Activated CD4-positive, alpha-beta T cell treated with anti-CD3 and anti-CD28 coated beads for 24 hours (primary cell): ENCODE measurements at places on chromosomes 2 and 18.

DNA sequence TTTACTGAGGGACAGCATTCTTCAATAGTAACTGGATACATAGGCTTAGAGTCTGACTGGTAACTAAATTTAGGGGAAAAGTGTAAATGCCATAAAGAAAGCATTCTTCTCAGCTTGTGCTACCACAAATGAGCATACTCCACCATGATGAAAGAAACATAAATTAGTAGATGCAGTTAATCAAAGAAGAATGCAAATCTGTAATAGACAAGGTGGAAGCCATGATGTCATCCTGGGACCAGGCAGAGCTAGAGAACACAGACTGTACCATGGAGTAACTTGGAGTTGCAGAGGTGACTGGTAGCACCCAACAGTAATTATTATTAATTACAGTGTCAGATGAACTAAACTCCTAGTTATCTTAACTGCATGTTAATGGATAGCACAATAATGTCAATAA is 51.7 kb downstream of the RBKS start:
- DNase-seq, result no peak

DNA sequence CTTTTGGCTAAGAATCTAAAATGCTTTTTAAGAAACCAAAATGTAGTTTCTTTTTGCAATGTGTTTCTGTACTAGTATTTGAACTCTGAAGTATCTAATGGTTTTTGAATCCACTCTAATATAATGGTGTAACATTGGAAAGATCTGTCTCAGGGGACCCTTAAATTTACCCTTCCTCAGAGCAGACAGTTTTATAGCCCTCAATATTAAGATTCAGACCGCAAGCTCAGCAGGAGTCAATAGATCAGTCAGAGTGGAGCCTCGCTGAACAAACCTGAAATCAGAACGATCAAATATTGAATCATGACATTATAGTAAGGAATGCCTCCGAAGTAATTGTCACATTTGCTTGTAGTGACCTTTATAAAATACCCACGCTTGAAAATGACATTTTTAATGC is 18.3 kb downstream of the SGPP2 start:
- no peak for DNase-seq

DNA sequence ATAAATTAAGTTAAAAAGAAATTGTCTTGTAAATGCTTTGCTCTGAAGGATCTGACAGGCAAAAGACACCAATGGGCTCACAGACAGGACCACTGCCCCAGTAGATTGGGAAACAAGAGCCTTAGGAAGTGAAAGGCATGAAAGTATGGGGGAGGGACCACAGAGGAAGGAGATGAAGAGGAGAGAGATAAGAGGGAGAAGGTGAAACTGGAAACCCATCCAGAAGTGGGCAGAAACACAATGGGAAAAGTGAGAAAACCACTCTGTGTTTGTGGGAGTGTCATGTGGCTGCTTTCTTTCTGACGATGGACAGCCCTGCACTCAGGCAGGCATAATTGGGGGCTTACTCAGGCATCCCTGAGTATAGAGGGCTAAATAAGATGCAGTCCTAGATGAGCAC is 101.5 kb upstream of the STON1 start:
- DNase-seq, result no peak

DNA sequence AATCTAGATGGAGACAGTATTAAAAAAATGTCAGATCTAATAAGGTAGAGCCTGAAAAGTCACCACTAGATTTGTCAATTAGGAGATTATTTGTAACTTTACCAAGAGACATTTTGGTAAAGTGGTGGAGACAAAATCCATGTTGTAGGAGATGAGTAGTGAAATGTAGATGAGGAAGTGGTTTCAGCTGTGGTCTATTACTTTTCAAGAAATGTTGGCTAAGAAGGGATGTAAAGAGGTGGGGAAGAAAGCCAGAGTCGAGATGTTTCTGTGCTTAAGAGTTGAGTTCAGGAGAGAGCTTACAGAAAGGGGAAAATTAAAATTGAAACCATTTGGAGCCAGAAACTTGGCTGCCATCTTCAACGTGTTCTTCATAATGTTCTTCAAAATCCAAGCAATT is 22.2 kb downstream of the ACVR2A start:
- DNase-seq, result no peak

- no peak for DNase-seq
Measured at GRCh38 chr2:223835701-223836532, 1.5 kb downstream of the AP1S3 start.

DNA sequence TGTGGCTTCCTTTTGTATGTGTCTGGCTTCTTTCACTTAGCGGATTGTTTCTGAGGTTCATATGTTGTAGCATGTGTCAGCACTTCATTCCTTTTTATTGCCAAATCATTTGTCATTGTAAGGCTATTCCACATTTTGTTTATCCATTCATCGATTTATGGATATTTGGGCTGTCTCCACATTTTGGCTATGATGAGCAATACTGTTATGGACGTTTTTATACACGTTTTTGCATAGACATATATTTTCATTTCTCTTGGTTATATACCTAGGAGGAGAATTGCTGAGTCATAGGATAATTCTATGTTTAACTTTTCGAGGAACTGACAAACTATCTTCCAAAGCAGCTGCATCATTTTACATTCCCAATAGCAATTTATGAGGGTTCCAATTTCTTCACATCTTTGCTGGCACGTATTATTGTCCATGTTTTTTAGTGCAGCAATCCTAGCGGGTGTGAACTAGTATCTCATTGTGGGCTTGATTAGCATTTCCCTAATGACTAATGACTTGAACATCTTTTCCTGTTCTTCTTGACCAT is 48.1 kb upstream of the TBC1D8 start:
- DNase-seq, result no peak

DNA sequence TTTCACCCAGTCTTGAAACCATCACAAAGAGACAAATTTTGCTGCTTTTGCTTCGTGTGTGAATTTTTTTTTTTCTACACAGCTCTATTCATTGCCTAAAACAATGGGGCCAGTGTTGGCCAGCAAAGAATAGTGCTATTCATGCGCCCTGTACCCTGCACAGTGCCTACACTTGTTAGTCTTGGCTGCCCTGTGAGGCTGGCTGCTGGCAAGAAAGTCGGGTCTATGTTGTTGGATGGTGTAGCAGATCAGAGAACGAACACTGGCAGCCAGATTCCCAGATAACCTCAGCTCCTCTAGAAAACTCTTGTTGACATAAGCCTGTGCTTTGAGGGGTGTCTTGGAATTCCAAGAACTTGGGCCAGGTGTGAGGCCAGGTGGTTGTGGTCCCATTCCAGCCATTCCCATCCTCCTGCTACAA is 455.7 kb upstream of the TCF4 start:
- no peak for DNase-seq

DNA sequence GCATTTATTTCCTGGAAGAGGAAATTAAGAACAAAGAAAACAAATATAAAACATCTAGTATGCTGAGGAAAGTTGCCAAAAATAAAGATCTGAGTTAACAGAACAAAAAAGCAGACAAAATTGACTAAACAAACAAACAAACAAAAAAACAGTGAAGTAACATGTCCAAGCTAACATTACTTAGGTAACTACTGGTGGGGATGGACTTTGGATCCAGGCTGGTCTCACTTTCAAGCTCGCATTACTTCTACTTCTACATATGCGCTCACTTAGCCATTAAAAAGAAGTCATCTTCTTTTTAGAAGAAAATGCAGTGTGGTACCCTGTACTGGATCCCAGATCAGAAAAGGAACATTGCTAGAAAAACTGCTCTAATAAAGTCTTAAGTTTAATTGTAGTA is 358.9 kb downstream of the NCKAP5 start:
- DNase-seq, result no peak

- no peak for DNase-seq
Measured at GRCh38 chr18:5419601-5420000, 124.1 kb upstream of the ZBTB14 start.

- no peak for DNase-seq
Measured at GRCh38 chr2:211944572-211944971, 594.0 kb downstream of the ERBB4 start.

DNA sequence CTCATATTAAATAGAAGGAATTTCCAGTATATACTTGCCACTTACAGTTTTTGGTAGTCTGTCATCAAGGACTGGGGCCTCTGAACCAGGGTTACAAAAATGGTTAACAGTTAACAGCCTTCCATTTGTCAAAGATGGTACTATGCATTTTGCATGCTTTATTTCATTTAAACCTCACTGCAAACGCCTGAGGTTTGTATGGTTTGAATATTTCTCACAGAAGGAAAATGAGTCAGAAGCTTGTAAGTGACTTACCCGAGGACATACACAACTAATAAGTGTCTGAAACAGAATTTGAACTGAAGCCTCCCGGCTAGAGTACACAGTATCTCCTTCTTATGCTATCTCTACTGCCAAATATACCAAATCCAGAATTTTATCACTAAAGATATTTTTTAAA is 1593.5 kb upstream of the ACVR2A start:
- DNase-seq, result no peak

DNA sequence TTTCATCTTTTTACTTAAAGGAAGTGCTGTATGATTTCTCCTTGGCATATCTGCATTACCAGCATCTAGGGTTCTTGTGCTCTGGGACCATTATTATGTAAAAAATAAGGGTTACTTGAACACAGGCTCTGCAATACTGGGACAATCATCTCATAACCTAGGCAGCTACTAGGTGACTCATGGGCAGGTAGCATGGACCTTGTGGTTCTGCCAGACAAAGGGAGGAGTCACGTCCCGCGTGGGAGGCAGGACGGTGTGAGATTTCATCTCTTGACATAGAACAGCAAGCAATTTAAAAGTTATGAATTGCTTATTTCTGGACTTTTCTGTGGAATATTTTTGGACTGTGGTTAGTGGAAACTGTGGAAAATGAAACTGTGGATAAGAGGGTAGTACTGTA is 34.1 kb downstream of the ASAP2 start:
- DNase-seq, result no peak

- no peak for DNase-seq
Measured at GRCh38 chr2:85905187-85905666, 16.4 kb upstream of the ST3GAL5 start.

- DNase-seq, result no peak
Measured at GRCh38 chr2:202377207-202377761, 1.2 kb downstream of the BMPR2 start.

DNA sequence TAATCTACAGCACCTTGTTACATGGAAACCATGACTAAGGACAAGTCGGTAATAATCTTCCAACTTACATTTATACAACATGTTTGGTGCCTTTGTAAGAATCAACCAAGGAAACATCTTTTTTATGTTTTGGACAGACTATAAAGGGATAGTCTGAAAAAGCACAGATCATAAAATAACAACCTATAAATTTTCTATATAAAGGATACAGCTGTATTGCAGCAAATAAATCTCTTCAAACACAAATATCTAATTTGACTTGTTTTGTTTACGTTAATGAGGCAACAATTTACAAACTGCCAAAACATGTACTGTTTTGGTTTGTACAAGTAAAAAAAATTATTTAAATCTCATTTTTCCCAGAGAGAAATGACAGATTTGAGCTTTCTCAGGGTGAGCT is 92.5 kb downstream of the SRBD1 start:
- no peak for DNase-seq

GRCh38 chr2:131408207-131408606 is 44.2 kb upstream of the RAB6D start:
- no peak for DNase-seq

GRCh38 chr2:85578243-85579180 is 1.1 kb downstream of the VAMP8 start:
- DNase-seq, result no peak

DNA sequence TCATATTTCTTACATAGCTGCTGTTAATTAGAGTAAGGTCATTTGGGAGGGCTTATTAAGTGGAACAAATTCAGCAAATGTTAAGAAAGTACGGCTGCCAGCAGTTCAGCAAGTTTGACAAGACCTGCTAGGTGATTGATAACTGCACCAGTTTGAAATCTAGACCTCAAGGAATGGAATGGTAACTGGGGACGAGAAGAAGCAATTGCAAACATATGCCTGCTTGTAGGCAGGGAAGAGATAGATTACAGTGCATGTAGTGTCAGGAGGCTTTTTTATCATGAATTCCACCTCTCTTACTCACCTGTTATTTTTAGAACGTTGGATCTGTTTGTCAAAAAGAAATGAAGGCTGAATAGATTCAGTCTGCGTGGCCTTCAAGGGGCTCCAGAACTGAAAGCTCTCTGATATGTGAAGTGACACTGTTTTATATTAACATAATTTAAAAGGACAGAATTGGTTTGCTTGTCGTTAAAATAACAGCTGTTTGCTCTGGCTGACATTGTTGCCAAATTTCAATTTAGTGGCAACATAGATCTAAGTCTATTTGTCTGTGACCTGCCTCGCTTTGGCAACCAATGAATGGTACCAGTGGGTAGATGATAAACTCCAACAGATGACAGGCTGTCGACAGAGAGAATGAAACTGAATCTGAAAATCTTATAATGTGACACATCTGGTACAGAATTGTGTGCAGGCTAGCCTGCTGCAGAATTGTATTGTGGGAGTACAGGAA is 199.3 kb downstream of the ZNF407 start:
- no peak for DNase-seq

DNA sequence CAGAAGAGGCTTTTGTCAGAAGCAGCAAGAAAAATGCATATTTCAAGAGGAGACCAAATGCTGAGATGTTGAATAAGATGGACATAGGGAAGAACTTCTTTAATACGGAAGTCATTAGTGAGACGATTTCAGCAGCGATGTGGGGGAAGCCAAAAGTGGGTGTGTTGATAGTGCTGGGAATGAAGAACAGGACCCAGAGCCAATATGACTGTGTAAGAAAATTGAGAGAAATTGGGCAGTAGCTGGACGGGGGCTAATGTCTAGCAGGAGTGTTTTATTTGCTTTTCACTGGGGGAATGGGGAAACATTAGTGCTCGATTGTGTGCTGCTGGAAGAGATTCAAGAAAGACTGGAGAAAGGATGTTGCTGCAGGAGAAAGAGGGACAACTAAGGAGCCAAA is 788.7 kb upstream of the KLHL29 start:
- no peak for DNase-seq

GRCh38 chr2:166067229-166067628 is 60.6 kb downstream of the SCN1A start:
- DNase-seq, result no peak

GRCh38 chr2:7207631-7208030 is 290.4 kb downstream of the RNF144A start:
- no peak for DNase-seq

DNA sequence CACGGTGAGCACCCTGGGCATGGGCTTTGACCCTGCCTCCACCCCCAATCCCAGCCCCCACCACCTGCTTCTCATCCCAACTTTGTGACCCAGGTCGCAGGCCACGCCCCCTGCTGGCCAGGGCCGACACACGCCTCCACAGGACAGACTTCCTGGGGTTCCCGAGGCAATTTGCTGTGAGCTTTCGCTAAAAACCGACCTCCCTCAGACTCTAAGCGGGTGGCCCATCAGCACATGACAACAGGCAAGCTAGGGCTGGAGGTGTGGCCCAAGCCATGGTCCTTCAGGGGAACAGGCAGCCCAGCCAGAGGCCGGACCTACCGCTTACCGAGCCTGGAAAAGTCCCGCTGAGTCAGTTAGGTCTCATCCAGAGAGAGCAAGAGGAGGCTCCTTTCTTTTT is 31.9 kb downstream of the C1QL2 start:
- DNase-seq, result peak; percentile 3

- DNase-seq, result no peak
Measured at GRCh38 chr2:162166745-162167144, 14.7 kb upstream of the GCG start.
